ENCODE measurements at places on chromosomes 3 and 15. TPM values are rescaled to one million over a fixed set of nuclear protein-coding genes. Genes with fewer than 3 reads are reported as not detected.
A peak's percentile ranks its signal among the peaks of the same experiment; 100 is the strongest.

SLC27A2 gene
- 2.5 TPM for total RNA-seq

GRCh38 chr3:50441424-50442217, 61.8 kb downstream of the CACNA2D2 start:
- no peak for DNase-seq
- H3K27ac ChIP-seq = no peak overlapping the region
- no peak overlapping the region for H3K4me3 ChIP-seq
- H3K36me3 ChIP-seq = no peaks in the 10 kb centered on the region
- peaks cover 8% of the 10 kb centered on the region for H3K4me1 ChIP-seq
- no peaks in the 10 kb centered on the region for H3K27me3 ChIP-seq

CADPS gene
- total RNA-seq = 21.6 TPM

- H3K4me1 ChIP-seq = no peaks in the 10 kb centered on the region
- H3K27me3 ChIP-seq = no peaks in the 10 kb centered on the region
- H3K27ac ChIP-seq = no peak overlapping the region
- H3K36me3 ChIP-seq = no peaks in the 10 kb centered on the region
- H3K4me3 ChIP-seq = no peak overlapping the region
Observed at GRCh38 chr3:80079886-80080285, 312.1 kb upstream of the ROBO1 start.

GRCh38 chr3:8532251-8532871, 30.7 kb downstream of the LMCD1 start:
- H3K27ac ChIP-seq = peak overlapping the region; percentile 13
- no peaks in the 10 kb centered on the region for H3K36me3 ChIP-seq
- peaks cover 26% of the 10 kb centered on the region for H3K4me1 ChIP-seq
- no peaks in the 10 kb centered on the region for H3K27me3 ChIP-seq
- H3K4me3 ChIP-seq = no peak overlapping the region
- DNase-seq = no peak

SLC6A1 gene
- total RNA-seq = 13.9 TPM

GRCh38 chr3:134081211-134081610, 51.5 kb upstream of the SLCO2A1 start:
- H3K27me3 ChIP-seq = no peaks in the 10 kb centered on the region
- H3K4me1 ChIP-seq = no peaks in the 10 kb centered on the region
- peak; percentile 5 for DNase-seq
- H3K36me3 ChIP-seq = no peaks in the 10 kb centered on the region
- no peak overlapping the region for H3K4me3 ChIP-seq
- H3K27ac ChIP-seq = no peak overlapping the region

Data from testis (tissue), 5 donors.